CD4-positive, alpha-beta T cell treated with Interferon gamma for 1 hour (primary cell): ENCODE measurements at places on chromosomes 12 and 14.

DNA sequence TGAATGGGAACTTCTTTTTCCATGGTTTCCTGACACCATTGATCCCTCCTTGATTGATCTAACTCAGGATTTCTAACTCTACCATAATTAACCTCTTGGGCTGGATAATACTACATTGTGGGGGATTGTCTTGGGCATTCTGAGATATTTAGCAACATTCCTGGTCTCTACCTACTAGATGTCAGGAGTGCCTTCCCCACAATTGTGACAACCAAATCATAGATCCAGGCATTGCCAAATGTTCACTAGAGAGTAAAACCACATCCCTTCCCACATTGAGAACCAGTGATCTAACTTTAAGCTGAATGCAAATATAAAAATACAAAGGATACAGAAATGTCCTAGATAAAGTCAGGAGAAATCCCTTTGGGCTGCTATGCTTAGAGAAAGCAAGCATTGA is 36.9 kb upstream of the CCDC198 start:
- no peak for DNase-seq

DNA sequence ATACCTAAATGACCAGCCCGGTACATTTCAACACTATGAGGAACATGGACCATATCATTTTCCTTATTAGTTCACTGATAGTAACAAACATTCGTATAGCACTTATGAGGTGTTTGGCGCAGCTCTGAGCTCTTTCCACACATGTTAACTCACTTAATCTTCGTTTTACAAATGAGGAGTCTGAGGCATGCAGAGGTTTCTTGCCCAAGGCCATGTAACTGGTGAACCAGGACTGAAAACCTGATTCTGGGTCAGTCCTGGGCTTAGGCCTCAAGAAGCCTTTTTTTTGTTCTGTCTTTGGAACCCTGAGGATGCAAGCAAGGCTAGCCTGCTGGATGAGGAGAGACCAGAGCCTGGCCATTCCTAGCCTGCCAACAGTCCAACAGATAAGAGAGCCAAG is 55.0 kb downstream of the C14orf132 start:
- DNase-seq: no peak

- no peak for DNase-seq
These were observed 424.0 kb downstream of the RMST start for GRCh38 chr12:97886511-97887176.

DNA sequence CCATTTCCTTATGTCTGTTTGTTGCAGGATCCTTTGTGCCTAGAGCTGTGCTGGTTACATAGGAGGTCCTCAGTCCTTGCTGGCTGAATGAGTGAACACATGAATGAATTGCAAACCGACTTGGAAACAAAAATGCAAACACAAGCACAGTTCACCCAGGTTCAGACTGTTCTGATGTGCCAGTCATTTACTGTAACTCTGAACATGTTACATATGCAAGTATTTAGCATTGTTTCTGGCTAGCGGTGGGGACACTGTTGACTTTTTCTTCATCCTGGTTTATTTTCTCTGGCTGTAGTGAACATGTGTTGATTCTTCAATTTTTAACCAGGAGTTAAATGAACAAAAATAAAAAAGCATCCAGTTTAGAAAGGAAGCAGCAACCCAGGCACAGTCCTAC is 33.4 kb downstream of the TSPAN9 start:
- DNase-seq: no peak

GRCh38 chr14:105184461-105184860 is 3.3 kb upstream of the NUDT14 start:
- DNase-seq: no peak

DNA sequence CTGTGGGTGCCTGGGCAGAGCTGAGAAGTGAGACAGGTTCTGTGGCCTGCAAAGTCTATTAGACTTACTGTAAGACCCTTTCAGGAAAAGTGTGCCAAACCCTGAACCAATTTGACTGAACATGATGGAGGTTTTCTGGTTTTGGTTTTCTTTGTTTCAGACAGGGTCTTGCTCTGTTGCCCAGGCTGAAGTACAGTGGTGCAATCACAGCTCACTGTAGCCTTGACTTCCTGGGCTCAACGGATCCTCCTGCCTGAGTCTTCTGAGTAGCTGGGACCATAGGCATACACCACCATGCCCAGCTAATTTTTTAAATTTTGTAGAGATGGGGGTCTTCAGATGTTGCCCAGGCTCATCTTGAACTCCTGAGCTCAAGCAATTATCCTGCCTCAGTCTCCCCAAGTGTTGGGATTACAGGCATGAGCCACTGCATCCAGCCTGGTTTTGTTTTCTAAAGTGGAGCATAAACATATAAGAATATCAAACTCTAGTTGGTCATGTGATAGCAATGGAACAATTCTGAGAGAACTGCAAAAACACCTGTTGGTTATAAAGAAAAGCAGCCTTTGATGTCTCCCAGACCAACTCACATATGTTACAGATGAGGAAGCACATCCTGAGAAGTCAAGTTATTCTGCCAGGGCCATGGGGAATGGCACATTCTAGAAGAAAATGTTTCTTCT is 166.9 kb downstream of the FOXN3 start:
- DNase-seq: no peak

DNA sequence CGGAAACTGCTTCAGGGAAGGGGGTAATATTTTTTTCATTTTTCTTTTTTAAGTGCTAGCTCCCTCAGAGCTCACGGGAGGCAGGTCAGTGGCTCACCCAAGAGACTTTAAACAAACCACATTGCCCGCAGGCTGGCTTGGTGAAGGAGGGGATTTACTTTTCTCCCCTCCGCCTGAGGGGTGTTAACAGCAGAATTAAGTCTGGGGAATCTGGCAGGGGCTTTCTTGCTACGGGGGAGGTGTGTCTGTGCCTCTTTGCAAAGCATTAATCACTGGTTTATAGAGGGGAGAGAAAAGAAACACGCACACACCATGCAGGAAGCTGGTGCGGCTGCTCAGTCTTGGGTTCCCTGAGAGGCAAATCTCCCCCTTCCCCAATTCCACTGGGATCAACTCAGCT is 26.2 kb upstream of the TBX3 start:
- no peak for DNase-seq
